Uterus (tissue), 4 donors: ENCODE measurements at places on chromosomes 12 and 14. TPM values are rescaled to one million over a fixed set of nuclear protein-coding genes. Genes with fewer than 3 reads are reported as not detected.

- DNase-seq = no peak
Measured at GRCh38 chr12:41011939-41012338, 176.2 kb upstream of the PDZRN4 start.

- DNase-seq = no peak
Measured at GRCh38 chr12:76201758-76202157, 117.3 kb upstream of the NAP1L1 start.

DNA sequence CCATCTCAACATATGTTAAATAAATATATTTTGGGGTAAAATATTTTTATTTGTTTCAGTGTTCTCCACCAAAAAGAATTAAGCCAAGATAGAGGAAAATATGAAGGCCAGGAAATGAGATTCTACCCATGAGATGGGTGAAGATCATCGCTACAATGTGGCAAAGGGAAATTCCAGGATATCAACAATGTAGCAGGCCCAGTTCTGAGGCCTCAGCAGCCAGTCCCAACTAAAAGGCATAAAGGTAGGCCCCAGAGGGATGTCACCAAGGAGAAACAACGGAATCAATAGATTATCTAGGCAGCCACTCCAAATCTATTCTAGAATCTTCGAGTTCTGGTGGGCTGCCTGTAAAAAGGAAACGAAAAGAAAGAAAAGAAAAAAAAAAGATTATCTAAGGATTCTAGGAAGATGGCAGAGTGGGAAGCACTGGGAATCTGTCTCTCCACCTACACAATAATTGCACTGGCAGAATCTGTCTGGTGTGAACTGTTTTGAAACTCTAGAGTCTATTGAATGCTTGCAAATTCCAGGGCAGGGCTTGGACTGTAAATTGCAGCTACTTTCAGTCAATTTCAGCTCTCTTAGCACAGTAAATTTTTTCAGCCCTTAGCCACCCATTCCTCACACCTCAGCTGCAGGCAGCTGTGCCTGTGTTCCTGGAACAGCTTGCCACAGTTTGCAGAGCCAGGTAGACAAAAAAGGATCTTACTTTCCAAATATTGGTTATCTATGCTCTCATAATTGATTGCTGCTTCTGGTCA is 33.1 kb upstream of the MMP19 start:
- no peak for DNase-seq

DNA sequence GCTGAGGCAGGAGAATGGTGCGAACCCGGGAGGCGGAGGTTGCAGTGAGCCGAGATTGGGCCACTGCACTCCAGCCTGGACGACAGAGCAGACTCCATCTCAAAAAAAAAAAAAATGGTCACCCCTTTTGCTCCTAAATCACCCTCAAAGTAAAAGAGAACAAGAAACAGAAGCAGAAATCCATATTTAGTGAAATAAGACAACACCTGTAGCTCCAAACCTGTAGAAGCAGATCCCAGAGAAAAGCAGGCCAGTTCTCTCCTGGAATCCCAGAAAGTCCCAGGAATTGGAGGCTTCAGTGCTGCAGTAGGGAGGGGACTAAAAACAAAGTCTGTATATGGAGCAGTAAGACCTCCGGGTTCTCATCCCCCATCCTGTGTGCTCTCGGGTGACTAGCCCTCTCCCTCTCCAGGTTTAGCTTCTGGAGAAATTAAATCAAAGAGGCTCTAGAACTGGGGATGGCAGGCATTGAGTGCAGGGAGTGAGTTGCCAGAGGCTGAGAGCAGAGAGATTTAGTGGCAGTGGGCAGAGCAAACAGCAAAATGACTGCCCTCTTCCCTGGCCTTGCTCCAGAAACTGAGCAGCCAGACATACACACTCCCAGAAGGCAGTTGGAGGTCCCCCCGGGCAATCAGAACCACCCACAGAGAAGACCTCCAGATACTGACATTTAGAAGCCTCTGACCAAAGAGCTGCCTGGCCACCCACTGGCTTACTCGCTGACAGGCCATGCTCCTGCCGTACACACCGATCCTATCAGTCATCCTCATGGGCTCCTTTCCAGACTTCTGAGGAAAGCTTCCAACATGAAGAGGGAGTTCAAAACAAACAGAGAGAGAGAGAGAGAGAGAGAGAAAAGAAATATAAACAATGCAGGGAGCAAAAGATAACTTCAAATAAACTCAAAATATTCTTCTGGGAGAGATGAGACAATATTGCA is 6.3 kb upstream of the MLXIP start:
- peak; percentile 59 for DNase-seq

DNA sequence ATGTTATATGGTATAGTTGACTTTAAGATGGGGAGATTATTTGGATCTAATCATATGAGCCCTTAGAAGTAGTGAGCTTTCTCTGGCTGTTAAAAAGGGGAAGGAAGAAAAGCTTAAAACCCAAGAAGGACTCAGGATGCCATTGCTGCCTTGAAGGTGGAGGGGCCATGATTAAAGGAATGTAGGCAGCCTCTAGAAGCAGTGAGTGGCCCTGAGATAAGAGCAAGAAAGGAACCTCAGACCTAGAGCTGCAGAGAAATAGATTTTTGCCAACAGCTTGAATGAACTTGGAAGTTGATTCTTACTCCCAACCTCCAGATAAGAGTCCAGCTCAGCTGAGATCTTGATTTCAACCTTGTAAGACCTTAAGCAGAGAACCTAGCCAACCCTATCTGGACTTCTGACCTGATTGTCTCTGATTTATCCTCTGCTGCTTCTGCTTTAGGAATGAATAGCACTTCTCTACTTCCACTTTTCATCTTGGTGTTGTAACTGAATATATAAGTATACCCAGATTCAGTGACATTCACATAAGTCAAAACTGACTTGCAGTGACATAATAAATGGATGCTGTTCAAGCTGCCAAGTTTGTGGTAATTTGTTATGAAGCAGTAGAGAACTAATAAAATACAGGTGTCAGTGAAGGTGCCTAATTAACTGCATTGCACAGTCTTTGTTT is 33.5 kb downstream of the RAD51B start:
- DNase-seq = no peak

DNA sequence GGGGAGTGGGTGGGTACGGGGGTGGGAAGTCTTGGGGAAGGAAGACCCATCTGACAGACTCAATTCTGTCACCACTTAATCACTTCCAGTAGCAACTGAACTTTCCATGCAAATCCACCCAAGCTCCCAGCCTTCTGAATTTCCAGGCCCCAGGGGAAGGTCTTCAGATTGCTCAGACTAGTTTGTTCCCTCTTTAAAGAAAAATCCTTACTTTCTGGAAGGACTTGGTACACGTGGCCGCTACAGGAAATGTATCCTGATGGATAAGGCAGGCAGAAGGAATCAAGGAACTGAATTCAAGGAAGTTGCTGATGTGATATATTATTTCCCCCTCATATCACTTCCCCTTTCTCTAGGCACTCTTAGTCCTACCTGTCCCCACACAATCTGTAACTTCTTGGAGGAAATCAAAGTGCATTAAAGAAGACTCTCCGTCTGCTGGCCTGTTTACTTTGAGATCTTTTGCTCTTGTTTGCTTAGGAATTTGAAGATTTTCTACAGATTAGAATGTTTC is 6.4 kb downstream of the NFKBIA start:
- DNase-seq = peak; percentile 29

DNA sequence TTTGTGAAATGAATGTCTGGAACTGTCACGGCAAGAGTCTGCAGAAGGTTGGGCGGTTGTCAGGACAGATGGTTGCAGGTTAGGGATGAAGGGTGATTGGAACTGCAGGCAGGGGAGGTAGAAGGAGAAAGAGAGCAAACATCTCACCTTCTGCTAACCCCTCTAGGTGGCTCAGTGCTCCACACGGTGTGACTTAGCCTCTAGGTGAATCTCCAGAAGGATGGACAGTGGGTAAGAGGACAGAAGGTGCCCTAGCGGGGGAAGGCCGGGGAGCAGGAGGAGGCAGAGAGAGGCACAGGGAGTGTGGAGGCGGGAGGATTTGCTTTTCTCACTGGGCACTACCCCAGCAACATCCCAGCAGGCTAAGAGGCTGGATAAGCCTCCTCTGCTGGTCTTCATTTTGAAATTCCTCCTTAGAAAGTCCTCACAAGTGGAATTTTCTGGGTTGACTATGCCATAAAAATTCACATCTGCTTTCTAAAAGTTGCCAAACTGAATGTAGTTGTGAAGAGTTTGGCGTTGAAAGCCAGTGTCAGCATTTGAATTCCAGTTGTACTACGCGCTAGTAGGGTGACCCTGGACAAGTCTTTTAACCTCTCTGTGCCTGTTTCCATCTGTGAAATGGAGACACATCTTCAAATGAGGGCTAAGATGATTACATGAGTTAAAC is 10.7 kb upstream of the GPR68 start:
- DNase-seq = no peak

DNA sequence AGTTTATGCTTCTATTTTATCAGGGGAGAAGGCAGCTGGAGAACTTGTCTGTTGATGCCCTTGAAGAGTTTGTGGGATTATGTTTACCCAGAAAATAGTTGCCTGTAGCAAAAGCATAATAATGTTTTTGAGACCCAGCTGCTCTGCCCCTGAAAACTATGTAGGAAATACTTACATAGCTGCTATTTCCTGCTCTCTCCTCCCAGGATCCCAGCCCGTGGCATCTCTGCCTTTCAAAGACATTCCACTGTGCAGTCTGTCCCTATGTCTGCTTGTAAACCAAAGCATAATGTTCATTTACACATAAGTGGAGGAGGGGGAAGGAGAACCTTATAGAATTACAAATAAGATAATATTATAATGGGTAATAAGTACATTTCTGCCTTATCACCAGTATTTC is 198.7 kb downstream of the SYT1 start:
- no peak for DNase-seq

DNA sequence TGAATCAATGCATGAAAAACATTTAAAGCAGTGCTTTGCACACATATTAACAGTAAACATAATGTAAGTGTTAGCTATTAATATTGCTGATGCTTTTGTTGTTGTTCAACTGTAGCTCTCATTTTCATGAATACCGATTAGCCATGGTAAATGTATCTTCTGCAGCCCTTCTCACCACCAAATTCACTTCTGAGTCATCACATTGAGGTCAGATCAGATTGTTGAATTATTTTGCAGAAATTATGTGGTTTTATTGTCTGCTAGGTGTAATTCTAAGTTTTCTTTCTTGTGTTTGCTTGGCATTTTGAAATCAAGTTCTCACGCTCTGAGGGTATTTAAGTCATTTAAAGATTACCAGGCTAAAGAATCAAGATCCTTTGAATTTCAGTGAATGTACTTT is 74.6 kb downstream of the AKAP6 start:
- DNase-seq = no peak

DNA sequence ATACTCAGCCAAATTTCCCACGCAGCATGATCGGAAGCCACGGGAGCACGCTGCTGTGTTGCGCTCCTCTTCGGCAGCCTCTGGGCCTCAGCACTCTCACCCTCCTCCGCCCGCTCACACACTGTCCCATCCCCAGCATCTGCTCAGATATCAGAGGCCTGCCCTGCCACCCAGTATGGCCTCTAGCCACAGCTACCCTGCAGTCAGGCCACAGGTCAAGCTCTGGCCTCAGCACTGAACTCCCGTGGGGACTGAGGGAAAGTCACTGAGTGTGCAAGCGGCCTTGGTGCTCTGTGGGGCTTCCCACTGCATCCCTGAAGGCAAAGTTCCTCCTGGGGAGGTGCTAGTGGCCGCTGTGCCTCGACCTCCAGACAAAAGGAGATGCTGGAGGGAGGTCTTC is 2.0 kb downstream of the KRT77 start:
- no peak for DNase-seq

DNA sequence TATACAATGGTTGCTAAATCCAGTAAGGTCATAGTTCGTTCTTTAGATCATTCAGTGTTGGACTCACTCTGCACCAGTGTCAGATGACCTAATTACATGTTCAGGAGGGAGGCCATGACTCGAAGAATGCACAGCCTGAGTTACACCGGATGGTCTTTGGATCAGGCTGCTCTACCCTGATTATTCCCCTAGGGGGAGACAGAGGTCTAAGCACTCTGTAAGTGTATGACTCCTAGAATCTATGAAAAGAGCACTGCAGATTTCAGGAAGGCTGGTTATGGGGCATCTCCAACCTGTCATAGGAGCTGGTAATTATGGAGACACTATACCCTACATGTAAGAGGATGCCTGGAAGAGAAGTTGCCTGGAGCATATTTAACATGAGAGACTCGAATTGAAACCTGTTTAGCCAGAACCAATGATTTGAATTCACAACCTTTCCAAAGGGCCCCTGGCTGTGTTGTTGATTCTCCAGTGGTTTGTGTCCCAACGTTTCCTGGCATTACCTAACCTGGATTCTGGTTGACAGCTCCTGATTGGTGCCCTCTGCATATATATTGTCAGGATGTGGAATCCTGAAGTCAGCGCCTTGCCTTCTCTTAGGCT is at the start of gene MUCL1:
TSS of gene MUCL1 (plus strand) at position 584 of the 606 bp plus-strand sequence. CDS start 67 bp downstream, outside the sequence.
- DNase-seq = no peak

GRCh38 chr14:91955168-91955567 is 7.7 kb upstream of the FBLN5 start:
- DNase-seq = no peak

GRCh38 chr12:85277191-85277590 is 2.8 kb upstream of the ALX1 start:
- no peak for DNase-seq

- no peak for DNase-seq
Measured at GRCh38 chr14:102539544-102540314, 30.2 kb upstream of the ANKRD9 start.

DNA sequence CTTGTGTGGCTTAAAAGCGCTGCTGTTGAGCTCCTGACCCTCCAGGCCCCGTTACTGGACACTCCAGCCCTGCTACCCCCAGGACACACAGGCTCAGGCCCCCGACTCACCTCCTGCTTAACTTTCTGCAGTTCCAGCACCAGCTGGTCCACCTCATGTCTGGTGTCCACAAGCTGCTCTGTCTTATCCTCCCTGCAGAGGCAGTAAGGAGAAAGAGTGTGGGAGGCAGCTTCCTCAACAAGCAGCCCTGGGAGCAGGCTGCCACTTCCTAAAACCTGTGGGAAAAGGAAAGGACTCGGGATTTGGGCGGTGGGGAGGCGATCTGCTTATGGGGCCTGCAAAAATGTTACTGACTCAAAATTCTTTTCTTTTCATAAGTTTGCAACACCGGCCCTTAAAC is 79.2 kb downstream of the CCDC88C start:
- no peak for DNase-seq

The ALG10B gene
- total RNA-seq = 66.6 TPM

The TMEM229B gene
- total RNA-seq = 4.7 TPM

The POC1B gene
- total RNA-seq = 36.8 TPM

The INSM2 gene
- 0.07 TPM for total RNA-seq

The FAM90A1 gene
- total RNA-seq = 0.21 TPM

The GYS2 gene
- total RNA-seq = not detected

The LRTM2 gene
- not detected for total RNA-seq

The PAX9 gene
- 0.29 TPM for total RNA-seq

The RAPGEF3 gene
- total RNA-seq = 25.9 TPM

The KLRF1 gene
- not detected for total RNA-seq
